ENCODE measurements at places on chromosomes 6 and 20.
A peak's percentile ranks its signal among the peaks of the same experiment; 100 is the strongest.

DNA sequence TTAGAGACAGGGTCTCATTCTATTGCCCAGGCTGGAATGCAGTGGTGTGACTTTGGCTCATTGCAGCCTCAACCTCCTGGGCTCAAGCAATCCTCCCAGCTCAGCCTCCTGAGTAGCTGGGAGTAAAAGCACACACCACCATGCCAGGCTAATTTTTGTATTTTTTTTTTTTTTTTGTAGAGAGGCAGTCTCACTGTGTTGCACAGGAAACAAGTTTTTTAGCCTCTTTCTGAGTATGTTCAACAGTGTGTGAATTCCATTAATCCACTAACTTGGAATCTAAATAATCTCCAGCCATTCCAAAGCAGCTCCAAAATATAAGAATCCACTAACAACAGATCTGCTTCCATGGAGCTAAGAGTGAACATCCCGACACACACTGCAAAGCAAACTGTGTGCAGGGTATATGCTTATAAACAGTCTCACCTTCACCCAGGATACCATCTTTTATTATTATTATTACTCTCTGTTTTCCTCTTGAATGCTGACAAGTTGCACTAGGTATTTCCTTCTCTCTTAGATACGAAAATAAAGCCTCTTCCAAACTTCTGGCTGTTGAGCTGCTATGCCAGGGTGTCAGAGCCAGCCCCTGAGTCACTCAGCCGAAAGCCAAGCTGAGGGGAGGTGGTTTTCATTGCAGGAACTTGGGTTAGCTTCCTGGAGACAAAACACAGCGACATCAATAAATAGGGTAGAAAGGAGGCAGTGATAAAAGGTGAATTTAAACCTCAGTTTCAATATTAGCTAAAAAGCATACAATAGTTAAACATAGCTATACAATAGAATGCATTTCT, 264.9 kb downstream of the HIVEP2 start:
- DNase-seq, result no peak

- no peak for DNase-seq
These were observed 12.1 kb downstream of the ACSS2 start for GRCh38 chr20:34888468-34888867.

DNA sequence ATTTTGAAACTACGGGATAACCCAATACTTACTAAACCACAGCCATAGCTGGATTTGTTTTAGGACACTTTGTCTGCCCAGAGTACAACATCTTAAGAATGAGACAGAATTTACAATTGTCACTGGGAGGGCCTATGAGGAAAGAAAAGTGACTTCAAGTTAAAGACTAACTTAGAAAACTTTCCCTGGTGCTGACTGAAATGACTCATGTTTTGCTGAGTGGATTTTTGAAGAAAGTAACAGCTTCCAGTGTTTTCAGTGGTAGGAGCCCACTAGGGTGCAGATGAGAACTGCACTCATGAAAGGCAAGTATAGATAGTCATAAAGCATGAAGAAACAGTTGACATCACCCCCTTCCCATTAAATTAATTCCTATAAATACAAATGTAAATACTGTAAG, 988.2 kb upstream of the MAP3K7 start:
- no peak for DNase-seq

- no peak for DNase-seq
These were observed 63.5 kb downstream of the VTA1 start for GRCh38 chr6:142210606-142211005.

DNA sequence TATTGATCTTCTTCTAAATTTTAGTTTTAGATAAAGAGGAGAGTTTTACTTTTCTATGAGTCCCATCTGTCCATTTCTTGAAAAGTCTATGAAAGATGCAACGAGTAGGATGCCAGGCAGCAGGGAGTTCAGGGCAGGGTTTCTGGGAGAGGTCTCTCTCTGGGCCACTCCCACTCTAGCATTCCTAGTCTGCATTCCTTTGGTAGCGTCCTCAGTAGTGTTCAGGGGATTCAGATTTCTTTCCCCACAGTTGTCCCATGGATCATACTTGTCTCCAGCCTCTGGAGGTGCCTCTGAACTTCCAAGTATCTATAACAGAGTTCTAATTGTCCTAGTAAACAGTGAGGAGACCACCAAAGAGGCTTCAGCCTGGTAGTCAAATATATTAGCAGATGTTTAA, 225.3 kb downstream of the RIMS1 start:
- no peak for DNase-seq

DNA sequence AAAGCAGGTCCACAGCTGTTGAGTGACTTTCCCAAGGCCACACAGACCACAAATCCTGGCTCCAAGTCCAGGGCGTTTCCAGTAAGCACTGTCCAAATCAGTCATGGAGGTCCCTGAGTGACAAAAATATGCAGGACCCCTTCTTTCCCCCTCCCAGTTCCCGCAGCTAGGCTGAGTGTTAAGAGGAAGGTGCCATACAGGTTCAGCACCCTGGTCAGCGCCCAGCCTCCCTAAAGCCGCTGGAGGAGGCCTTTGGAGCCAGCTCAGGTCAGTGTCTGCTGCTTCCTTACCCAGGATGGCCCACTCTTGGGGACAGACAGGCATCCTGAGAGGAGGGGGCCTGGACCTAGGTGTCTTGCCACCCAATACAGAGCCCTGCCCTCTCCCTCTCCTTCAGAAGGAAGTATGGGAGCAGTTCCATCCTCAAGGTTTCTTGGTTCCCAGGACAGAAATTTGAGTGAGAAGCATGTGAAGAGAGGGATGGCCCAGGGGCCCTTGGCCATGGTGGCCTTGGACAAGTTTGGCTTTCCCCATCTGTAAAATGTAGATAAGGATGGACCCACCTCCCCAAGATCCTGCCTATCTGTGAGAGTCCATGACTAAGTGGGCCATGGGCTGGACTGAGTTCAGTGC, 13.2 kb downstream of the TMEM74B start:
- peak; percentile 39 for DNase-seq

GRCh38 chr6:157669747-157670216, 153.3 kb upstream of the SNX9 start:
- peak; percentile 70 for DNase-seq

- DNase-seq, result no peak
These were observed 47.7 kb upstream of the ENPP5 start for GRCh38 chr6:46218457-46218856.

DNA sequence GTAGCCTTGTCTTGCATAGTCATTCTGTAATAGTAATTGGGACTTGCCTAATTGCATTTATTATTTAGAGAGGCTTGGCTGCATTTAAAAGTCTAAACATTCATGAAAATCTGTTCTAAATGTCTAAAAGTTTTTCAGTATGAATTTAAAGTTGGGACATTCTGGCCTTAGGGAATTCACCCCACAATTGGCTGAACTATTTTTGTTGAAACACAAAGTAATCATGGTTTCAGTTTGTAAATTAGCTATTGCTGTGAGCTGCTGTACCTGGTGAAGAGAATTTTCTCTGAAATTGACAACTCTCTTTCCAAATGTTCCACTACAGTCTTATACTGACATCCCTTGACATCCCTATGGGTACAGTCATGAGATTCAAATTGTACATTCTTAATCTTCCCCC, 253.0 kb downstream of the FARS2 start:
- DNase-seq, result no peak

GRCh38 chr20:46132705-46133120, 14.6 kb downstream of the CD40 start:
- peak; percentile 92 for DNase-seq

GRCh38 chr6:113739041-113739655, 118.0 kb upstream of the MARCKS start:
- no peak for DNase-seq

GRCh38 chr6:24549674-24550353, 55.0 kb downstream of the ALDH5A1 start:
- no peak for DNase-seq

DNA sequence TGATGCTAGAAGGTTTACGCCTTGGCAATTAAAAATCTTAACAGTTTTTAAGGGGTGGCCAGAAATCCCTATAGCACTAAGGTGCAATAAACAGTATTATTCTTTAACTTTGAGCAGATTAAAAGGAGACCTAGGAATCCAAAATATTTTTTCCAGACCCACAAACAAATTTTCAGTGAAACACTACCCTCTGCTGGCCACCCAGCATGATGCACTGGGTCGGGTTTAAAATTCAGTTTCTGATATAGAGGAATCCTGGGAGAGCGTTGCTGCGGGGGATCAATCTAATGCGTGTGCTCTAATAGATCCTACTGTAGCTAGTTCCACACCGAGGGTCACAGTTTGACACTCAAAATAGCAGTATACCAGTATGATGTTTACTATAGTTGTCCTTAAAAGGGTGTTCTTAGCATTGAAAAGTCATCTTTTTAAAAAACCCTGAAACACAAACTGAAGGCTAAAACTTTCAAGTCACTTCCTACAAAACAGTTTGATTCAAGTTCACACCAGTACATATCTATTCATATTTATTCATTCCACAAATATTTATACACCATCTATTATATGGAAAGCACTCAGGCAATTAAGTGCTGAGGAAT, 10.2 kb downstream of the UBE3D start:
- DNase-seq, result peak; percentile 40

DNA sequence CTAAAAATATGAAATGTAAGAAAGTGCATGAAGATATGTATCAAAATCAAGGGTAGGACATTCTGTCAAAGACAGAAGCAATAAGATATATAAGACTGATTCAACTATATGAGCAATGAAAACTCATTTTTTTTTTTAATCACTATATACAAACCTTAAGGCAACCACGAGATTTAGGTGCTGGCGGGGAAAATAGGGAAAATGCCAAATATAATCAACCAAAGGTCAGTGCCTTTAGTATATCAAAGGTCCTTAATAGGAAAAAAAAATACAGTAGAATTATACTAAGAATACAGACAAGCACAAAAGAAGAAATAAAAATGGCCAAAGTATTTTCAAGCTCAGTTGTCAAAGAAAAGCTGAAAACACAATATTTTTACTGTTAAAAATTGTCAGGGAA, 24.1 kb downstream of the SUPT3H start:
- no peak for DNase-seq

DNA sequence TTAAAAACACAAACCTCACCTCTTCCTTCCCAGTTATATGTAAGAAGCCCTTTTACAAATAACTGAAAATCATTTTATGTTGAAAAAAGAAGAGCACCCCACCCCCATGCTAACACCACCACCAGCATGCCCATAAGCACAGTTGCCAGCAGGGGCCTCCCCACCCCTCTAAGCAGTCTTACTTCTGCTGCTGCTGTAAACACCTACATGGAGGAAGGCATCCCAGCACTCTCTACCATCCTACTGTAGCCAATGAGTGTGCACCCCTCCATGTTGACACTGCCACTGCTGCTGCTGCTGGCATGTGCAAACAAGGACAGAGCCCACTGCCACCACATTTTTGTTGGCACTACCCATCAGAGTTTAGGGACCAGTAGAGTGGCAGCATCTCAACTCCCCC, 49.6 kb upstream of the PHIP start:
- peak; percentile 2 for DNase-seq

GRCh38 chr20:32183947-32184635, 23.5 kb downstream of the PLAGL2 start:
- DNase-seq, result no peak

GRCh38 chr6:134352786-134353480, 35.0 kb upstream of the SGK1 start:
- no peak for DNase-seq

DNA sequence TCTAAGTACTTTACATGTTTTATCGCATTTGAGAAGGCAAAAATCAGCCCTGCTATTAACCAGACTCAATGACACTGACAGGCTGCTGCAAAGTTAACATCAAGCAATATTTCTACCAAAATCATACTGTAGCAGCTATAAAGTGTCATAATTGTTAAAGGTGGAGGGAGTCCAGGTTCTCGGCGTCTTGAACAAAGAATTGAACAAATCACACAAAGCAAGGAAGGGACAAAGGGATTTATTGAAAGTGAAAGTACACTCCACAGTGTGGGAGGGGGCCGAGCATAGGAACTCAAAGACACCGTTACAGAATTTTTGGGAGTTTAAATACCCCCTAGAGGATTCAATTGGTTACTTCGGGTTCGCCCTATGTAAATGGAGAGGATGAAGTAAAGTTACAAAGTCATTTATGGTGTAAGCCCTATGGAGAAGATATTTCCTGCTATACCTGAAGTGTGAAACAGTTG, 12.9 kb upstream of the ZNF391 start:
- DNase-seq, result peak; percentile 5

DNA sequence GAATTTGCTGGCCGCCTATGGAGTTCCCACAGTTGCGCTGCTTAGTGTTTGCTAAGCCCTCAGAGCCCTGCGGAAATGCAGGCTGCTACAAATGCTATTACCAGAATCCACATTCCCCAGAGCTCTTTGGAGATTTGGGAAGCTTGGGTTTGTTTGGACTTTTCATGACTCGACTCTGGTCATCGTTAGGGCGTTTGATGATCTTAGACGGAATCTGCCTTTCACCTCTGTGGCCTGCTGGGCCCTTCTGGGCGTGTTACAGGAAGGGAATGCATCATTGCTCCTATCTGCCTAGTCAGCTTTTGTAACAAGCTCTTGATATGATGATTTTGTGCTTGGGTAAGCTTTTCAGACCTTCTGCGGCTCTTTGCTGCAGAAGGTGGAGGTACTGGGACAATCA, 50.8 kb downstream of the EYA2 start:
- DNase-seq, result no peak

DNA sequence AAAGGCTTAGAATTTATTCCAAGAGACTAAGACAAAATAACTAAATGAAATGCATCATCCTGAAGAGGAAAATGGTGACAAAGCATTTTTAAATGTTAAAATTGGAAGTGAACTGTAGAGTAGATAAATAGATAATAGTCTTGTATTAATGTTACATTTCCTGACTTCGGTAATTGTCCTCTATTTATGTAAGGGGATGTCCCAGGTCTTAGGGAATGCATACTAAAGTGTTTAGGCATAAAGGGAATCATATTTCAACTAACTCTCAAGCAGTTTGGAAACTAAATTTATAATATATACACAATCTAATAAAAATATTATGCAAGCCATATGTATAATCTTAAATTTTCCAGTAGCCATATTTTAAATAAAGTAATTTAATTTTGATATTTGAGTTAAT, 159.3 kb downstream of the WDR27 start:
- DNase-seq, result no peak

DNA sequence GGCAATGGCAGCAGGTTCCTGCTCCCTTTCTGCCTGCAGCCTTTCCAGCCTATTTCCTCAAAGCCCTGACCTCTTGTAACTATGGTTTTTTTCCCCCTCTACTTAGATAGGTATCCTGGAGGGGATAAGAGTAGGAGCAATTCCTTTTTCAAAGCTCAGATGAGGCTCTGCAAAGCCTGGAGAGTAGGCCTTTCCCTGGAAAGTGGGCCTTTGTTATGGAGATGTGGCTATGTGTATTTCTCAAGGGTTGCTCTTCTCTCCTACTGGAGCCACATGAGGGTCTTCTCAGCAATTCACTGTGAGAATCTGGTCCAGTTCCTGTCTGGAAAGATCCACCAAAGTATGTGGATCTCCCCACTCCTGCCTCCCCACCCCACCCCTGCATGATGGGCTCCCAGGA, 96.0 kb downstream of the DTD1 start:
- DNase-seq, result no peak
